Right ventricle myocardium superior (tissue), 1 donor: ENCODE measurements at places on chromosomes 1 and 21.

GRCh38 chr1:31479811-31480210 is 66.8 kb downstream of the SERINC2 start:
- DNase-seq: no peak

GRCh38 chr1:115976921-115977498 is 697 bp downstream of the SLC22A15 start:
- no peak for DNase-seq

DNA sequence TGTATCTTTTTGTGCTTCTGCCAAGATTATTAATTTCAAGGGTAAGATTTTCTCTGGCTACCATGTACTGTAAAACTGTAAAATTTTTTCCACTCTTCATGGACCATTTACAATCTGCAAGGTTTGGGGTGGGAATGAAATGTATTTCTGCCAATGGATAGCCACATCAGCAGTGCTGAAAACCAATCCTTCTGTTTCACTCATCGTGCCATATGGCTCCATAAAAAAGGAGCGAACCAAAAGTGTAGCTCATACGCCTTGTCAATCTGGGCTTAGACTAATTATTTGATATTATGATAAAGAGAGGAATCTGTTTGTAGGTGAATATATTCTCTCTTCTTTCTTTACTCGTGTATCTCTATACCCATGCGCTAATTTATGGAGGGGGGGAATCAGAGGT is 3.0 kb upstream of the SLC44A5 start:
- no peak for DNase-seq

GRCh38 chr1:202164271-202165037 is 4.1 kb upstream of the PTPN7 start:
- DNase-seq: no peak

GRCh38 chr21:44359396-44359795 is 6.0 kb downstream of the TRPM2 start:
- DNase-seq: no peak

- DNase-seq: peak; percentile 89
These were observed 1.2 kb downstream of the S100A10 start for GRCh38 chr1:151992303-151993083.

- no peak for DNase-seq
These were observed 9.1 kb upstream of the SPRR4 start for GRCh38 chr1:152961226-152961891.

GRCh38 chr1:192986110-192986747 is 72.9 kb downstream of the UCHL5 start:
- DNase-seq: no peak

DNA sequence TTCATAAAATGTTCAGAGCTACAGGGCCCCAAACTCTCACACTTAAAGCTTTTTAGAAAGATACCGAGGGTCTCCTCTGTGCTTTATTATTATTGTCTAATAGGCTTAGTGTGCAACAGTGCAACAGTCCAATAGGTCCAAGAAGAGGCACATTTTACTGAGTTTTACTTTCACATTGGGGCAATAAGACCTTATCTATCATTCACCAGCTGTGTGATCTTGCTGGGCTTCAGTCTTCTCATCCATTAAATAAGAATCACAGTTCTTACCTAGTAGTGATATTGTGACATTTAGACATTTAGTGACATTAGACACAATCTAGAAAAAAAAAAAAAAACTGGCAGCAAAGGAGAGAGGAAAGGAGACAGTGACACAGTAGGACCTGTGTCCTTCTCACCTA is 175.8 kb upstream of the NFIA start:
- no peak for DNase-seq
